Endothelial cell of coronary artery (primary cell): ENCODE measurements at places on chromosomes 4 and X. TPM values are rescaled to one million over a fixed set of nuclear protein-coding genes. Genes with fewer than 3 reads are reported as not detected.

ARMCX2 gene
- 55.2 and 80.1 TPM in 2 replicates for total RNA-seq

F9 gene
- not detected in 2 replicates for total RNA-seq

SULT1E1 gene
- 8.5 and 175 TPM in 2 replicates for total RNA-seq

GAB3 gene
- total RNA-seq = 2.6 and 5.2 TPM in 2 replicates

MFAP3L gene
- 0.36 and 1.4 TPM in 2 replicates for total RNA-seq

GPR50 gene
- total RNA-seq = not detected in 2 replicates

CT55 gene
- total RNA-seq = not detected in 2 replicates

BGN gene
- total RNA-seq = 16.6 and 71.1 TPM in 2 replicates

C4orf36 gene
- 0.18 TPM in 1 of 2 replicates, not detected in the other for total RNA-seq

C4orf51 gene
- total RNA-seq = not detected in 2 replicates

BBS12 gene
- 4.0 and 4.7 TPM in 2 replicates for total RNA-seq

AMELX gene
- total RNA-seq = not detected in 2 replicates

FAAH2 gene
- total RNA-seq = 0.09 and 0.19 TPM in 2 replicates

S100G gene
- not detected in 2 replicates for total RNA-seq

THAP9 gene
- total RNA-seq = 4.1 and 5.0 TPM in 2 replicates

PRDM5 gene
- total RNA-seq = 5.7 and 6.5 TPM in 2 replicates

DDX53 gene
- total RNA-seq = not detected in 2 replicates

TMEM184C gene
- 29.9 and 38.6 TPM in 2 replicates for total RNA-seq

CLDN22 gene
- total RNA-seq = not detected in 2 replicates

KDR gene
- 144 and 275 TPM in 2 replicates for total RNA-seq
